Neural progenitor cell (in vitro differentiated cells): ENCODE measurements at places on chromosomes 6 and 20. TPM values are rescaled to one million over a fixed set of nuclear protein-coding genes. Genes with fewer than 3 reads are reported as not detected.
A peak's percentile ranks its signal among the peaks of the same experiment; 100 is the strongest.

- H3K27ac ChIP-seq: no peak overlapping the region
- peaks cover 11% of the 10 kb centered on the region for H3K4me1 ChIP-seq
- H3K36me3 ChIP-seq: no peaks in the 10 kb centered on the region
- H3K27me3 ChIP-seq: no peaks in the 10 kb centered on the region
- H3K4me3 ChIP-seq: no peak overlapping the region
- peak; percentile 8 for DNase-seq
Measured at GRCh38 chr6:131791476-131791875, 16.3 kb upstream of the ENPP1 start.

DNA sequence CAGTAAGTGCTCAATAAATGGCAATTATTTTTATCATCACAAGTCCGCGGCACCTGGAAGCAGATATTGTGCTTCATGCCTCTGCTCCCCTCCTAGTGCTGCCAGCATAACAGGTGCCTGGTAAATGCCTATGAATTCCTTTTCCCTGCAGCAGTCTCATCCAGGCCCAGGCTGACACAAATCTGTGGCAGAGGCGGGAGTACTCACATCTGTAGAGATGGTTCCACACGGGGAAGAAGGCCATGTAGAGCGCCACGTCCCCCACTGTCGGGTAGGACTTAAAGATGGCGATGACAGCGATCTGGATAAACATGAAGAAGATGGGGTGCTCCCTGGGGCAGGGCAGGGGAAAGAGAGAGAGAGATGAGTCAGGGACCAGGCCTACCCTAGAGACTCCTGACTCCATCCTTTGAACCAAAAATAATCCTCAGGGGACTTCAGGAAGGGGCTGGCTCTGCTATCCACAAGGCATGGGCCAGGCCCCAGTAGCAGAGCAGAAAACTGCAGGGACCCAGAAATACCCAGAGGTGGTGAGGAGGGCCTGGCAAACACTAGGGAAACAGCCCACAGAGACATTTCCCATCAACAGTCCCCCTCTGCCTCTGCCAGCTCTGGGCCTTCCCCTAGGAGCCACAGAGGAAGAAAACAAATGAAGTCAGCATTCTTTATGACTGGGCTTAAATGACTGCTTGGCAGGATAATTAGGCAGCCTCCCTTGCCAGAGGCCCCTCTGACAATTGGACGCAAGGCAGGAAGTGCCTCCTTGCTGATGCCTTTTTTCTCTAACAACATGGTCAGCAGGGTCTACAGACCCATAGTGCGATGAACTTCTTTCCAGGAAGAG is 23.0 kb downstream of the MAP1LC3A start:
- H3K27me3 ChIP-seq: no peaks in the 10 kb centered on the region
- no peaks in the 10 kb centered on the region for H3K36me3 ChIP-seq
- no peak overlapping the region for H3K27ac ChIP-seq
- peak; percentile 35 for DNase-seq
- H3K4me3 ChIP-seq: no peak overlapping the region

DNA sequence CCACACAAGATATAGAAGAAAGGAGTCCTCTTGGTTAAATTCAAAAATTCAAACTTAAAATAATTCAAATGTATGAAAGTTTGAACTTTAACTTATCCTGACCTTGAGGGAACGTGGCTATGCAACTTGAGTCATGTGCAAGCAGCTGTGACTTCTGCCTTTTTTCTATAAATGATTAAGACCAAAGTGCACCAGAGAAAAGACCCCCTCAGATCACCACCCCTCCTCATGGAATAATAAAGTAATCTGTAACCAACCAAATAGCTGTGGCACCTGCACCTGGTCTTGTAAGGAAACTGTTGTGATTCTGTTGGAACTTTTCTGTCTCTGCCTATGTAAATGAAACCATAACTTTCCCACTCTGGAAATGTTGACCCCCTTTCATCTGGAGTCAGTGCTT is 141.1 kb upstream of the GGTLC1 start:
- no peak overlapping the region for H3K4me3 ChIP-seq
- no peak overlapping the region for H3K27ac ChIP-seq

DNA sequence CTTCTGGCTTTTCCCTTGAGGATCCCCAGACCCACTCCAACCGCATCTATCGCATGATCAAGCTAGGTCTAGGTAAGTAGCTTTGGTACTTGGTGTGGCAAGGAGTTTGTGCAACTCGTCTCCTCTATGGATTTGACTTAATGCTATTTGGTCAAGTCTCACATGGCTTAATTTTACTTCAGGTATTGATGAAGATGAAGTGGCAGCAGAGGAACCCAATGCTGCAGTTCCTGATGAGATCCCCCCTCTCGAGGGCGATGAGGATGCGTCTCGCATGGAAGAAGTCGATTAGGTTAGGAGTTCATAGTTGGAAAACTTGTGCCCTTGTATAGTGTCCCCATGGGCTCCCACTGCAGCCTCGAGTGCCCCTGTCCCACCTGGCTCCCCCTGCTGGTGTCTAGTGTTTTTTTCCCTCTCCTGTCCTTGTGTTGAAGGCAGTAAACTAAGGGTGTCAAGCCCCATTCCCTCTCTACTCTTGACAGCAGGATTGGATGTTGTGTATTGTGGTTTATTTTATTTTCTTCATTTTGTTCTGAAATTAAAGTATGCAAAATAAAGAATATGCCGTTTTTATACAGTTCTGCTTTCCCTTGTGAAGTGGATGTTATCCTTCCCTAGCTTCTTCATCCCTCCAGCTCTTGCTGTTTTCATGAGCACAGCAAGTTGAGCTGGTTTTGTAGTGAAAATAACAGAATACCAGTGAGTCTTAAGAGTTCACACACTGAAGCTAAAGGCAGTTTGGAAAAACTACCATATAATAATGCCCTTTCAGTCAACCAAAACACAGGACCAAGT is 3.8 kb downstream of the SLC35B2 start:
- H3K36me3 ChIP-seq: peaks cover 35% of the 10 kb centered on the region
- H3K27me3 ChIP-seq: no peaks in the 10 kb centered on the region
- peak; percentile 67 for DNase-seq
- H3K27ac ChIP-seq: peak overlapping the region; percentile 58
- peaks cover 24% of the 10 kb centered on the region for H3K4me1 ChIP-seq

DNA sequence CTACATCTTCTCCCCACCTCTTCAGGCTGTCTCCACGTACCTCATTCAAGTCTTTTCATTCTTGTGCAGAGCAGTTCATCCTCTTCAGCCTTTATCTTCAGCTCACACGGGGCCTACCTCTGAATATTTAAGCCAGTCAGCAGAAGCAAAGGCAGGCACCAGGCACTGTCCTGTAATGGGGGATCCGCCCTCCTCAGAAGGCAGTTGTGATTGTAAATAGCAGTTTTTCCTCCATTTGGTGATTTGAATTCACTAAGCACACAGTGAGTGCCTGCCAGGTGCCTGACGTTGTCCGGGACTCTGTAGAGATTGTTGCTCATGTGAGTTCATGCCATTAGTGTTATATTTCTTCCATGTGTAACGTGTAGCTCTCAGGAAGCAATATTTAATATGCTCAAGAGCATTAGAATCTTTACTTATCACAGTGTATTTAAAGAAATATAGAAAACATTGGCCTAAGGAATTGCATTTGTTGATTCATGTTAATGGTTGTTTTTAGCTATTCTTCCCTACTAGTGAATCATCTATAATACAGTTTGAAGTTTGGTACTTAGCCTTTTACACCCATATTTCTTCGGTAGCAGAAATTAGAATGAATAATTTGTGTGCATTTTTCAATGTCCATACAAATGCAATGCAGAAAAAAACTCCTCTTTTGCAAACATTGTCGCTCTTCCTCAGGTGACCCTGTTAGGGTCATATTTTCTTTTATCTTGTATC is 17.9 kb downstream of the BPHL start:
- peaks cover 21% of the 10 kb centered on the region for H3K36me3 ChIP-seq
- no peak overlapping the region for H3K27ac ChIP-seq
- no peaks in the 10 kb centered on the region for H3K4me1 ChIP-seq
- no peaks in the 10 kb centered on the region for H3K27me3 ChIP-seq
- DNase-seq: no peak

- DNase-seq: no peak
- H3K27me3 ChIP-seq: no peaks in the 10 kb centered on the region
- H3K36me3 ChIP-seq: no peaks in the 10 kb centered on the region
- H3K4me3 ChIP-seq: no peak overlapping the region
- H3K4me1 ChIP-seq: no peaks in the 10 kb centered on the region
Measured at GRCh38 chr6:25971187-25971821, 8.7 kb downstream of the TRIM38 start.

- H3K27ac ChIP-seq: peak overlapping the region; percentile 77
- H3K4me3 ChIP-seq: peak overlapping the region; percentile 66
- H3K4me1 ChIP-seq: peaks cover 7% of the 10 kb centered on the region
- H3K36me3 ChIP-seq: no peaks in the 10 kb centered on the region
Measured at GRCh38 chr20:62301773-62302340, 940 bp upstream of the ADRM1 start.

DNA sequence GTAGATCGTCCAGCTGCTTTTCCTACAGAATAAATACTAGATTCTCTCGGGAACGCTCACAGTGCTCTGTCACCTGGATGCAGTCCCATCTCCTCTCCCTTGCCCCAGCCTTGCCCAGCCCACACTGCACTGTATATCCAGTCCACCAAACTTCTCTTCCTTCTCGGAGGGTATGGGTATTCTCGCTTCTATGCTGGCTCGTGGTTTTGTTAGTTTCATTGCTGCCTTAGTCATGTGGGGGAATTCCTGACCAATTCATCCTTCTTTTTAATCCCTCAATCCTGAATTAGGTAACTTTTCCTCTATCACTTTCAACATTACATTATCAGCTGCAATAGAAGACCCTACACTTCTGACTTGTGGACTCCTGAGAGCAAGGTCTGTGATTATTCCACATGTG is 252.4 kb downstream of the GMDS start:
- H3K36me3 ChIP-seq: no peaks in the 10 kb centered on the region
- H3K27ac ChIP-seq: no peak overlapping the region
- no peak for DNase-seq
- no peaks in the 10 kb centered on the region for H3K27me3 ChIP-seq
- no peak overlapping the region for H3K4me3 ChIP-seq

DNA sequence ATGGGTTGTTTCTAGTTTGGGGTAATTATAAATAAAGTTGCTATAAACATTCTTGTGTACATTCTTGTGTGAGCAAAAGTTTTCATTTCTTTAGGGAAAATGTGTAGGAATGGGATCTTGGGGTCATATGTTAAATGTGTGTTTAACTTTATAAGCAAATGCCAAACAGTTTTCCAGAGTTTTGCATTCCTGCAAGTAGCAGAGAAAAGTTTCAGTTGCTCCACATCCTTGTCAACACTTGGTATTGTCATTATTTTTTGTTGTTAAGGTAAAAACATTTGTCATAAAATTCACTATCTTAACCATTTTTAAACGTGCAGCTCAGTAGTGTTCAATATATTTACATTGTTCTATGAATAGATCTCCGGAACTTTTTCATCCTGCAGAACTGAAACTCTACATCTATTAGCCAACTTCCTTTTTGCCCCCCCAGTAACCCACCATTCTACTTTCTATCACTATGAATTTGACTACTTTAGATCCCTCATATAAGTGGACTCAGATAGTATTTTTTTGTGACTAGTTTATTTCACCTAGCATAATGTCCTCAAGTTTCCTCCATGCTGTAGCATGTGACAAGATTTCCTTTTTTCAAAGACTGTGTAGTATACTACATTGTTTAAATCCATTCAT is 48.4 kb downstream of the PHACTR2 start:
- H3K4me1 ChIP-seq: no peaks in the 10 kb centered on the region
- DNase-seq: no peak
- no peaks in the 10 kb centered on the region for H3K27me3 ChIP-seq
- H3K4me3 ChIP-seq: no peak overlapping the region
- no peak overlapping the region for H3K27ac ChIP-seq

DNA sequence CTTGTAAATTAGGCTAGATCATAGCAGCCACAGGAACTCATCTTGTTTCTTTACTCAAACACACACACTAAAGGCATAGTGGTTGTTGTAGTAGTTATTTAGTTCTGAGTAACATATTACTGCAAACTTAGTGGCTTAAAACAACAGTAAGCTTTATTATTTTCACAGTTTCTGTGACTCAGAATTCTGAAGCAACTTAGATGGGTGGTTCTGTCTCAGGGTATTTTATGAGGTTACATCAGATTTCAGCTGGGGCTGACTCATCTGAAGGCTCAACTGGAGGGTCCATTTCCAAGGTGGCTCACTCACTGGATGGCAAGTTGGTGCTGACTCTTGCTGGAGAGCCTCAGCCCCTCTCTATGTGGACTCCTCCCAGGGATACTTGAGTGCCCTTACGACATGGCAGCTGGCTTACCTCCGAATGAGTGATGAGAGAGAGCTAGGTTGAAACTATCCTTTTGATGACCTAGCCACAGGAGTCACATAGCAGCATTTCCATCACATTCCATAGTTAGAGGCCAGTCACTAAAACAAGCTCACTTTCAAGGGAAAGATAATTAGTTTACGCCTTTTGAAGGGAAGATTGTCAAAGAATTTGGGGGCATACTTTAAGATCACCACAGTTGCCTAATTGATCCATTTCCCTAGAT is 136.5 kb upstream of the PRND start:
- no peaks in the 10 kb centered on the region for H3K4me1 ChIP-seq
- H3K36me3 ChIP-seq: no peaks in the 10 kb centered on the region
- DNase-seq: no peak
- no peak overlapping the region for H3K27ac ChIP-seq

DNA sequence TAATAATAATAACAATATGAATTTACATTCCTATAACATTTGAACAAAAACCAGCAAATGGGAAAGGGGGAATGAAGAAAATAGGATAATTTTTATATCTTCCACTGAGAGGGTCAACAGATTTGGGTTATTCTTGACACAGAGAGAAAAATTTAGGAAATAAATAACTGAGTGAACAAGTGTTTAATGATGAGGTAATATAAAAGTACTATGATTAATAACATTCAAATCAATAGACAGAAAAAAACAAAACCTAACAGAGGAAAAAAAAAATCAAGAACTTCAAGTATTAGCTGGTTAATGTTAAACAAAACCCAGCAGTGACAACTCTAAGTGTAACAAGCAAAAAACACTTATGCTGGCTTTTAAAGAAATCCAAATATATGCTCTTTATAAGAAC is 66.5 kb downstream of the LCA5 start:
- no peak for DNase-seq
- no peaks in the 10 kb centered on the region for H3K27me3 ChIP-seq
- no peak overlapping the region for H3K4me3 ChIP-seq
- H3K27ac ChIP-seq: no peak overlapping the region
- H3K4me1 ChIP-seq: no peaks in the 10 kb centered on the region

- H3K27me3 ChIP-seq: no peaks in the 10 kb centered on the region
- no peak overlapping the region for H3K27ac ChIP-seq
- no peak overlapping the region for H3K4me3 ChIP-seq
- no peaks in the 10 kb centered on the region for H3K36me3 ChIP-seq
Measured at GRCh38 chr6:38714239-38715015, 684 bp upstream of the DNAH8 start.

Gene SPEF1
- total RNA-seq: 0.34 and 1.2 TPM in 2 replicates

Gene SLC17A3
- total RNA-seq: not detected in 2 replicates
